ENCODE measurements at places on chromosomes 1 and 21.

DNA sequence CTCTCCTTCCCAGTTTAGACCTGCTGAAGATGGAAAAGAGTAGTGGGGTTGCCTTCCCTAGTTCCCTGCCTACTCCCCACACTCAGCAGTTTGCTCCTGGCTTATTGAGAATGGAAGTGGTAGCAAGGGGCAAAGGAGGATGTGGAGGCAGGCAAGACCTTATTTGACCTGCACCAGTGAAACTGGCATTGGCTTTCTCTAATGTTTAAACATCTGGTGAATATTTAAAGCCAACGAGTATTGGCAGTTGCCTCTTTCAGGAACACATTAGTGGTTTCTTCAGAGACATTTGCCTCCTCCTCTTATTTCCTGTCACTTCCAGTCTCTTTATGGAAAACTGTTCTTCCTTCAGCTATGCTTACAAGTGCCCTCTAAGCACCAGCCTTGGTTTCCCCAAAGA, 62.4 kb upstream of the VAV3 start:
- no peak for DNase-seq

DNA sequence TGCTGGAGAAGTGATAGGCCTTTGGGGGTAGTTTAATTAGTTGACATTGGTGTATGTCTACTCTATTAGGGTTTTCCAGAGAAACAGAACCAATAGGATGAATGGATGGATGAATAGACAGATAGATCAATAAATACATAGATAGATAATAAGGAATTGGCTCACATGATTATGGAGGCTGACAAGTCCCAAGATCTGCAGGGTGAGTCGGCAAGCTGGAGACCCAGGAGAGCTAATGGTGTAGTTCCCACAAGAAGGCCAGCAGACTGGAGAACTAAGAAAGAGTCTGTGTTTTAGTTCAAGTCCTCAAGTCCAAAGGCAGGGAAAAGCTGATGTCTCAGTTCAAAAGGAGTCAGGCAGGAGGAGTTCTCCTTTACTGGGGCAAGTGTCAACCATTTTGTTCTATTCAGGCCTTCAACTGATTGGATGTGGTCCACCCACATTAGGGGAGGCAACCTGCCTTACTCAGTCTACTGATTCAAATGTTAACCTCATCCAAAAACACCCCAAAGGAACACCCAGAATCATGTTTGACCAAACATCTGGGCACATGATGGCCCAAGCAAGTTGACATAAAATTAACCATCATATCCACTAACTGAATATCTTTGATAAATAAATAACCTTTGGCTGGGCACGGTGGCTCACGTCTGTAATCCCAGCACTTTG, 4.5 kb upstream of the SDE2 start:
- no peak for DNase-seq

- no peak for DNase-seq
Observed at GRCh38 chr21:38712664-38713063, 93.1 kb upstream of the ETS2 start.

DNA sequence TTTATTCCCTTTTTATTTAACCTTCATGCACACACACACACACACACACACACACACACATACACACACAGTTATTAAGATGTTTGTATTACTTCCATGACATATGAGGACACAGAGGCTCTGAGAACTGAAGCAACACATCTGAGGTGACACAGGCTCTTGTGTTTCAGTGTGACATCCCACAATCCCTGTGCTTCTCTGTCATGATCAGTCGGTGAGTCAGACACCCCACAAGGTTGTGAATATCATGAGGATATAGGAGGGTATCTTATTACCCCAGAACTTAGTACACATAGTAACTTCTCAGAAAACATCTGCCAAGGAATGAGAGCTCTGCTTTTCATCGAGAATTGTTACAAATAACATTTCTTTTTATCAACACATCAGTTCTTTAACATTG, 459.3 kb downstream of the PLPP3 start:
- DNase-seq: no peak

DNA sequence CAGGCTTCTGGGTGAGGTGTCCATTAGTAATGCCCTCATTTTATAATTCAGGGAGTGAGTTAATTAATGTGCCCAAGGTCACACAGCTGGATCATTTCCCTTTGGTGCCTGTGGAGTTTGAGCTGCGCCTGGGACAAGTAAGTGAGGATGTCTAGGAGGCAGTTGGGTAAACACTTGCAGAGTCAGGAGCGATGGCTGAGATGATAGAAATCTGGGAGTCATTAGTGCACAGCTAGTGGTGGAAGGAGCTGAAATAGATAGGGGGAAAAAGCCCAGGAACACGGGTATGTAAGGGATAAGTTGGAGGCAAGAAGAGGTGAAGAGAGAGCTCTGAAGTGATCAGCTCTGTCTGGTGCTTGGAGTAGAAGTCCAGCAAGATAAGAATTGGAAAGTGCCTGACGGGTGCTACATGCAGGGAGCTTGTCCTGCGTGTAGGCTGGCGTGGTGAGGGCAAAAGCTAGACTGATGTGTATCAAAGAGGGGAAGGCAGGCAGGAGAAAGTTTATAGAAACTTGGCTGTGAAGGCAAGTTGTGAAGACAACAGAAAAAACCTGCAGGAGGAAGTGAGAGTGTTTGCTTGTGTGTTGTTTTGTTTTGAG, 1.7 kb upstream of the SCAF4 start:
- DNase-seq: no peak

- DNase-seq: no peak
Observed at GRCh38 chr1:174999936-175000696, at the start of gene CACYBP. TSS of gene CACYBP (plus strand) at chr1:174999947. CDS start at chr1:175000181, 234 bp downstream.

GRCh38 chr1:24898152-24898908, 31.7 kb downstream of the RUNX3 start:
- DNase-seq: peak; percentile 73

GRCh38 chr1:24228311-24228710, 41.2 kb upstream of the IFNLR1 start:
- DNase-seq: no peak

All from 8988T (cell line).